ENCODE measurements at places on chromosomes 2 and 18.

DNA sequence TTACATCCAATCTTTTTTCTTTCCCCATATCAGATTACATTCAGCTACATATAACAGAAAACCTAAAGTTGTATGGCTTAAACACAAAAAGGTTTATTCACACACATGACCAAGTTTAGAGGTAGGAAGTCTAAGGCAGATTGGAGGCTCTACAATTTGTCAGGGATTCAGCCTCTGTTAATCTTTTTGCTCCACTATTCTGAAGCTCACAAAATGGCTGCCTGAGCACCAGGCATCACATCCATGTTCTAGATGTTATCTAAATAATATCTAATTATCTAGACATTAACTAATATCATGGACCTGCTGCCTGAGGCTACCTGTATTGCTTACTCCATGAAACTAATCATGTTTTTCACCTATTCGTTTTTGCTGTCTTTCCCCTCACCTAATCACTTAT, 23.7 kb upstream of the DSC2 start:
- no peak for DNase-seq

DNA sequence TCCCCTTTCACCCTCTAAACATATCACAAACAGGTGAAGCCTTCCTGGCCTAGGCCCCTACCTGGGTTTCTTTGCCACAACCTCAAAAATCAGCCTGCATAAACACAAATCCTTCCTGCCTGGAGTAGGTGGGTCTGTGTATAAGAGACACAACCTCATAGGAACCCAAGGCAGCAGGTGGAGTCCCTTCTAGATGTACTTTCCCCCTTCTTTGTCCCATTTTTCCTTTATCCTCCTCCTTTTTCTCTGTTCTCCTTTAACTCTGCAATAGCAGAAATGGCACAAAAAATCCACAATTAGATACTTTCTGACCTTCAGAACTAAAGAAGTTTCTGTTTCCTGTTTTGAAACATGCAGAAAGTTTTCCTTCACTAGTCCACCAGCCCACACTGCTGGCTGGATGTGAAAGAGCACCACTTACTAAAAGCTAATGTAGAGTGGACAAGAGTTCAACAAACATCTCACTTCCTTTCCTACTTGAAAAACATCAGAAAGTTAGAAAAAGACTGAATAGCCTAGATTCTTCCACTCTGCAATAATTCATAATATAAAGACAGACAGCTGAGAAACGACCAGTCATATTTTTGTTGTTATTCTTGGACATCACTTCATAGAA, 11.2 kb downstream of the SLC40A1 start:
- DNase-seq, result no peak

GRCh38 chr18:44556296-44556695, 124.4 kb upstream of the SETBP1 start:
- no peak for DNase-seq

GRCh38 chr2:74109551-74109950, 38.2 kb downstream of the BOLA3 start:
- DNase-seq, result no peak

GRCh38 chr2:85523903-85524335, 15.0 kb upstream of the MAT2A start:
- DNase-seq, result no peak

DNA sequence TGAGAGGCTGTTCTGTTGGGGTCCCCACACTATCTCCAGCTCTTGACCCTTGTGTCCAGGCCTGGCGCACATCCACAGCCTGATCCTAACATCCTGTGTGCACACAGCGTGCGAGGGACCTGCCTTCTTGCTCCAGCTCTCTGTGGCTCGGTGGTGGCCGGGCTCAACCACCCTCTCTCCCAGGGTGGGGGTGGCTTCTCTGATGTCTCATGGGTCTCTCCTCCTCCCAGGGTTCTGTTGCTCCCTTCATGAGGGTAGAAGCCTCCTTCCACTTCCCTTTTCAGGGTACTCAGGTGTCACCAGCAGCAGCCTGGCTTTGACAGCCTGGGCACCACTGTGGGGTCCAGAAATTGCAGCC, 196.9 kb upstream of the RAB6C start:
- no peak for DNase-seq
